Renal pelvis (tissue), 12 donors: ENCODE measurements at places on chromosomes 11 and 22.

DNA sequence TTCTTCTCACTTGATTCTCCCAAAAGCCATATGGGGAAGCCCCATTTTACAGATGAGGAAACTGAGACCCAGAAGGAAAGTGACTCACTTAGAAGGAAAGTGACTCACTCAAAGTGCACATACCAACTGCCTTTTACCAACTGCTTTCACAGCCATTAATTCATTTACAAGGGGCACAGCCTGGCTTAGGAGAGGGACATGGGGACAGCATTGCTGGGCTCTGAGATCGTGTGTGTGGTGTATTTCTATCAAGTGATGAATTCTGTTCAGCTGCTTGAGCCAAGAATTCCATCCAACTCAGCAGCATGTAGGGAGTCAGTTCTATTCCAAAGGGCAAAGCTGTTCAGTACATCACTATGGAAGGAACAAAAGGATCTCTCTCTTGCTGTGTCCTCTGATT lies 23.5 kb upstream of the PAK1 start:
- DNase-seq, result no peak

DNA sequence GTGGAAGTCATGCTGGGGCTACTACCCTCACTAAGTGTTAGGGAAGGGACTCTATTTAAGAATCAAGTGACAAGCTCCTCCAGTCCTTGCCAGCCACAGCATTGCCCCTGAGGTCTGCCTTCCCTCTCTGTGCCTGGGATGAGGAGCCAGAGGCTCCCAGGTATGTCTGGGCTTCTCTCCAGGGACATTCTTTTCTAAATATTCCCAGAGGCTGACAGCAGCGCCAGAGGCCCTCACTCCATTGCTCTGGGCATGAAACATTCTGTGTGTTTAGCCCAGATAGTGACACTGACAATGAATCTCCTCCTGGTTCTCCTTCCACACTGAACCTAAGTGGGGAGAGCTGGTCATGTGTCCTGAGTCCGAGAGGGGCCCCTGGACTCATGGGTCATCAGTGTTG lies 2.2 kb downstream of the OR51E1 start:
- DNase-seq, result no peak

DNA sequence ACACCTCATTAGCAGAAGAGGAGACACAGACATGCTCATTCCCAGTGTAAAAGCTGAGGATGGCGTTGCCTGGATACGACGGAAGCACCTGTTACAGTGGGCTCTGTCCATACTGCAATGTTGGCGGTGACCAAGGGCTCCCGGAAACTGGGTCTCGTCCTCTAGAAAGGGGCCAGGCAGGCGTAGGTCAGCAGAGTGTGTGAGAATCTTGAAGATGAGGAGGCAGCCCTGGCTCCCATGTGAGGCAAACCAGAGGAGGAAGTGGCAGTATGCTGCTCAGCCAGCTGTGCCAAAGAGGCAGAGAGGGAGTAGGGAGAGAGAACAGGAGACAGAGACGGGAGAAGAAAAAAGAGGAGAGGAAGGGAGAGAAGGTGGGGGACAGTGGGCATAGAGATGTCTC lies 10.3 kb downstream of the LTO1 start:
- no peak for DNase-seq

GRCh38 chr22:50488006-50488677 lies 1.5 kb downstream of the MIOX start:
- no peak for DNase-seq
